Activated CD4-positive, alpha-beta T cell treated with anti-CD3 and anti-CD28 coated beads, Interleukin-2, amount 50 U/mL, for 4 hours (primary cell): ENCODE measurements at places on chromosomes 5 and 9.

- DNase-seq = no peak
These were observed 21.6 kb upstream of the ANGPTL2 start for GRCh38 chr9:127143920-127144465.

DNA sequence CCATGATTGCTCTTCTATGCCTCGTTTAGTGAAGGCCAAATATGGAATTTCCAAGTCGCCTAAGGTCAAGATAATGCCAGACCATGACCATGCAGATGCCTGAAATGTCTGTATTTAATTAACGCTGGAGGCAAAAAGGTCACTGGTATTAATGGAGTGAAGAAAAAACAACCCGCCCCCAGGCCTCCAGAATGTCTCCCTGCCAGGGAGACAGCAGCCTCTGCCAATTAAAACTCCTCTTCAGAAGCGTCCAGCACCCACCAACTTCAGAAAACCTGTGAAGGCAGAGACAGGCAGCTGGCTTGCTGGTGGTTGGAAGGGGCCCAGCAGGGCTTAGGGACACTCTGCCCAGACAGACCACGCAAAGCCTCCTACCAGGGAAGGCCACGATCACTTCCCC lies 94.4 kb downstream of the VAV2 start:
- no peak for DNase-seq

DNA sequence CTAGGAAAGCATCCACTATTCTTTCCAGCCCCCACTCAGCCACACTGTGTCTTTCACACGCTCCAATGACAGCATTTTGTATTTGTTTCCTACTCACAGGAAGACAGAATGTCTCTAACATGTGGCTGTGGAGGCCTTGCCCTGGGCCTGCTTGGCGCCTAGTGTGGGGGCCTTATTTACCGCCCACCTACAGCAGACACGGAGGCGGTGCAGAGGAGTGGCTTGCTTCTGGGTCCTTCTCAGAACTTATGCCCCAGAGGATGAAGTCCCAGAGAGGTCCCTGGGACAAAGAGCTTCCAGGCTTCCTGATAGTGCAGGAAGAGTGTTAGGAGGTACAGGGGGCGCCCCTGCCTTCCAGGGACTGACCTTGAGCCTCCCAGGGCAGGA lies 8.5 kb upstream of the MRNIP start:
- no peak for DNase-seq

- DNase-seq = no peak
These were observed 149.8 kb upstream of the CDKN2B start for GRCh38 chr9:22158927-22159346.

DNA sequence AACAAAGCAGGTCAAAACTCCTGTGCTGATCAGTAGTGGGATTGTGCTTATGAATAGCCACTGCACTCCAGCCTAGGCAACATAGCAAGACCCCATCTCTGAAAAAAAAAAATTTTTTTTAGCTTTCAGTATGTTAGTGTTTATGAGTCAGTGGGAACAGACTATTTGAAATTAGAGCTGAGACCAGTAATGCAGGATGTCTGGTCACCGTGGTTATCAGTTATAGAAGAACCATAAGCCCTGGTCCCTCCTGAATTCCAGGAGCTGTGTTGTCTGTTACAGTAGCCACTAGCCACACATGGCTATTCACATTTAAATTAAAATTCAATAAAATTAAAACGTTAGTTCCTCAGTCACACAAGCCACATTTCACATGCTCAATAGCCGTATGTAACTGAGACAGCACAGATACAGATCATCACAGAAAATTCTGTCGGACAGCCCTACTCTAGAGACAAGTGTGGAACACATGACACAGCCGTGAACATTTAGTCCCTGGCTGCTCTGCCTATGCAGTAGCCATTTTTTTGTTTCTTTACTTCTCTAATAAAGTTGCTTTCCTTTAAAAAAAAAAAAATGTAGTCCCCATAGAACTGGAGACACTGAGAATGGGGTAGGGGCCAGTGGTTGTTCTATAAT lies 96.1 kb upstream of the SAP30L start:
- no peak for DNase-seq

GRCh38 chr5:36772276-36773140 lies 104.1 kb upstream of the NIPBL start:
- DNase-seq = no peak
